ENCODE measurements at places on chromosomes 4 and X. TPM values are rescaled to one million over a fixed set of nuclear protein-coding genes. Genes with fewer than 3 reads are reported as not detected.

The DNAAF6 gene
- polyA plus RNA-seq, result not detected

The CHRDL1 gene
- polyA plus RNA-seq, result 10.5 TPM

The TSPYL2 gene
- polyA plus RNA-seq, result 22.1 TPM

The RIBC1 gene
- 1.7 TPM for polyA plus RNA-seq

The AMTN gene
- not detected for polyA plus RNA-seq

The WAS gene
- polyA plus RNA-seq, result 4.9 TPM
